ENCODE measurements at places on chromosomes 3 and 15.

DNA sequence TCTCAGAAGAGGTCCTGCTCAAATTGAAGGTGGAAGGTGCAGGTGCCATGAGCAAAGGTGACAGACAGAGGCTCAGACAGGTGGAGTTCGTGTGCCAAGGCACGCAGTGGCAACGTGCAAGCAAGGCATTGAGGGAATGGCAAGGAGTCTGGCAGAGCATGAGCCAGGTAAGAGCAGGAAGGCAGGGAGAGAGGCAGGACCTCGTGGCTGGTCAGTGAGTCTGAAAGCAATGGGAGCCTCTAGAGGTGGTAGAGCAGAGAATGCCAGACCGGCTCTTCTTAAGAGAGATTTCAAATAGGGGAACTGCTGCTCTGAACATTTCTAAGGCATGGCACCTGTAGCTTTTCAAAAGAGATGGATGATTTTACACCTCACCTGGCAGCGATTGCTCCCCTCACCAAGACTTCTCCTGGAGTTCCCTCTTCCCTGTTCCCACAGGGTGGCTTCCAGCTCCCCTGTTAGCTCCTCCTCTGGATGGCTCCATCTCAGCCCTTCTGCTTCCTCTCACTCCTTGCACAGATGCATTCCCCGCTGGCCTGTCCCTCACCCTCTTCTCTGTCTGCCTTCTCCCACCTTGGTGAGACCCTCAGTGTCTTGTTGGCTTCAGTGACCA is 2.7 kb downstream of the MYO5C start:
- no peak for DNase-seq

- DNase-seq, result no peak
Measured at GRCh38 chr3:74443102-74443501, 171.4 kb downstream of the CNTN3 start.

GRCh38 chr15:84023636-84024035 is 211.9 kb upstream of the GOLGA6L4 start:
- DNase-seq, result no peak

DNA sequence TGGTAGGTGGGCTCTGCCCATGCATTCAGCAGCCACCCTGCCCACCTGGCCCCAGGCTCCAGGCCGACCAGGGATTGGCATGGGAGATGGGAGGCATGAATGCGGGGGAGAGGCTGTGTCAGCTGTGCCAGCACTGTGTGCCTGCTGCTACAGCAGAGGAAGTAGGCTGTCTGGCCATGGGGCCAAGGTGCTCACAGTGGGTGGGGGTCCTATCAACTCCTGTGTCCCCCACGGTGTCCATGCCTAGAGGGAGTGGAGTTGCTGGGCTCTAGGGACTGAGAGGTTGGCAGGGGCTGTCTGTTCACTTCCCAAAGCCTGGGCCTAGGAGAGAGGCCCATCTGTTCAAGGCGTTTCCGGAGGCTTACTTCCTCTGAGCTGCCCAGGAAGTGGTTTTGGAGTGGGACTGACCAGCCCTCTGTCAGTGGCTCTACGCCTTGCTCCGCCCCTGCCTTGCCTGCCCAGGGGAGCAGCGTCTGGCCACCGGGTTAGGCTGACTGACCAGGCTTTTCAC is 5.8 kb downstream of the PRKCD start:
- DNase-seq, result no peak

DNA sequence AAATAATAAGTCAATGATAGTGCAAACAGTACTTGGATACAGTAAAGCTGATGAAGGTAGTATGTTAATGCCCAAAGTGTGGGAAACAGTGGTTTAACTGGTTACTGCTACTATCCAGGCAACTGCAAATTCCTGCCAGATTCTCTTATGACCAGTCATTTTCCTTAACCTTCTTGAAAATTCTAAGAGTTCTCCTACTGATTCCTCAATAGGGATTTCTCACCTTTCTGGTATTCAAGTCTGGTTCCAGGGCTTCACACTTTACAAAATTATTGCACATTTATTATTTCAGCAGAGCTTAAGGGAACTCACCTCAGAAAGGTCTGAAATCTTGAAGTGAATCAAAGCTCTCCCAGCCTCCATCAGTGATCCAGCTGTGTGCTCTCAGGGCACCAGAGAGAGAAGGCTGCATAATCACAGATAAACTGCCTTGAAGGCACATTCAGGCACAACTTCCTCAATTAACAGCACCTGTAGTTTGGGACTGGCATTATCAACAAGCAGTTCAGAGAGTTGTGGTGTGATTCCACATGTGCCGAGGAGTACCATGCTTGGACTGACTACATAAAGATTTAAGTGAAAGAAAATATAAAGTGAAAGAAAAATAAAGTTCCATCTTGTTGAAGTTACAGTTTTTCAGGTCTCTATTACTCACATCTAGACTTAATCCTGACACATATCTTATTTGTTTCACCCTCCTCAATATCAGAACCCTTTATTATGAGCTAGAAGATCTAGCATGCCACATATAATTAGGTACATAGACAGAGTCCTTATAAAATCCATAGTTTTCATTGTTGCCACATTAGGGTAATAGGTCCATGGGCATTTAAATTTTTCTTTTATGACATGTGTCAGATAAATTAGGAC is 59.5 kb upstream of the TIPARP start:
- no peak for DNase-seq

DNA sequence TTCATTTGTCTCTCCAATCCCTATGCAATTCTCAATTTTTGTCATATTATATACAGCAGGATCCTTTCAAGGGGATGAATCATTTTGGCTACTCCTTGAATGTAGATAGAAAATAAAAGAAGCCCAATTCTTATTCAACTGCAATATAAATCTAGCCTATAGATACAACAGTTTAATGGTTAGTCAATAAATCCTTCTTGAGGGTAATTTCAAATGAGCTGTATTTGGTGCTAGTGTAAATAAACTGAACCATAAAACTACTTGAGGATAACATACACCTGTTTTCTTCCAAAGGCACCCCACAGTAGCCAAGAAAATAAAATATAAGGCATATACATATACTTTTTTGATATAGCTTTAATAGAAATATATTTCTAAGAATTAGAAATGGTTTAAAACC is 830.3 kb downstream of the ROBO1 start:
- no peak for DNase-seq

GRCh38 chr3:115864911-115865310 is 241.6 kb downstream of the GAP43 start:
- no peak for DNase-seq

GRCh38 chr3:141994856-141995255 is 118.4 kb downstream of the ATP1B3 start:
- no peak for DNase-seq

GRCh38 chr3:169813278-169813677 is 574 bp upstream of the LRRC34 start:
- no peak for DNase-seq

DNA sequence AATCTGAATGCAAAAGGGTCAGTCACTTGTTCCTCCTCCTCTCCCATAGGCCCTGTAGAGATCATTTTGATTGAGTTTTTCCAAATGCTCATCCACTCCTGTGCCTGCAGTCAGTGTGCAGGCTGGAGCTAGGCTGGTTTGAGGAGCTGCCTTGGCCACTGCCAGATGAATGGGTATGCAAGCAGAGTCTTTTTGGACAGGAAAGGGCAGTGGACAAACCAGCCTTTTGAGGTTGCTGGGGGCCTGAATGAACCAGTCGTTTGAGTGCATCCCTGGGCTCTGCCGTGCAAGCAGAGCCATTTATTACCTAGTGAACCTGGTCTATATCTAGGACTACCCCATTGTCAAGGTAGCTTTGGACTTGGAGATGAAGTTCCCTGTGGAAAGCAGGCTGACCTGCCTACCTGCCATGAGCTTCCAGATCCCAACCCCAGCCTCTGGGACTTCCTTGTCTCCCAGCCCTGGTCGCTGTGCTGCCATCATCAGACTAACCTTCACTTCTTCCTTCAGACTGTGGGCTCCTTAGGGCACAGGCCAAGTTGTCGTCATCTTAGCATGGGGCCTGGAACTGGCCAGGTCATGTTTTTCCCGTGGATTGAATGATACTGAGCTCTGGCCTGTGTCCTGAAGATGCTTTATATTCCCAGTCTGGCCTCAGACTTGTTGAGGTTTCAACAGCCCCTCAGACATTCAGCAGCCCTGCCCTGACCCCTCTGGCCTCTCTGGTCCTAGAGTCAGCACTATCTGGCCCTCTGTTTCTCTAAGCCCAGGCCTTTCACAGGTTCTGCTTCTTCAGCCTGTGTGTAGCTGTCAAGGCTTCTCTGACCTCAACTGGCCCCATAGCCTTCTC is 55.5 kb upstream of the PRR23C start:
- no peak for DNase-seq

DNA sequence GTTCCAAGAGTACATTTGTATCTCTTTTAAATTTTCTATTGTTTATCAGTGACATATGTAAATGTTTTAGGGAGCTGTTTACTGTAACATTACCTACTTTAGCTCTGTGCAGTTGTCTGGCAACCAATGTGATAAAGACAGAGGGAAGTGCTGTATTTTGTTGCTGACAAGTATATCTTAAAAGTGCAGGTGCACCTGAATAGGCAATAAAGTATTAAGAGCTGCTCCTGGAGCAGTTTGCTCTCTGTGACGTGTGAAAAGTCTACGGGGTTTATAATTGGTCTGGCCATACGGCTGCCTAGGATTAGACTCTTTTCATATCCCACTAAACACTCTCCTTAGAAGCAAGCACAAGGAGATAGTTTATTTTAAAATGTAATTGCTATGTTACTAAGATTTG is 178.3 kb downstream of the IGF1R start:
- DNase-seq, result no peak

GRCh38 chr15:70428211-70428822 is 330.6 kb upstream of the TLE3 start:
- DNase-seq, result no peak

GRCh38 chr3:65796676-65797075 is 242.0 kb downstream of the MAGI1 start:
- no peak for DNase-seq

GRCh38 chr3:195574497-195575304 is 9.0 kb downstream of the APOD start:
- DNase-seq, result no peak

GRCh38 chr3:46671541-46672348 is 21.7 kb downstream of the ALS2CL start:
- DNase-seq, result no peak

Measured in muscle of back (tissue), 13 donors.